H1 (cell line): ENCODE measurements at places on chromosomes 16 and 17.

DNA sequence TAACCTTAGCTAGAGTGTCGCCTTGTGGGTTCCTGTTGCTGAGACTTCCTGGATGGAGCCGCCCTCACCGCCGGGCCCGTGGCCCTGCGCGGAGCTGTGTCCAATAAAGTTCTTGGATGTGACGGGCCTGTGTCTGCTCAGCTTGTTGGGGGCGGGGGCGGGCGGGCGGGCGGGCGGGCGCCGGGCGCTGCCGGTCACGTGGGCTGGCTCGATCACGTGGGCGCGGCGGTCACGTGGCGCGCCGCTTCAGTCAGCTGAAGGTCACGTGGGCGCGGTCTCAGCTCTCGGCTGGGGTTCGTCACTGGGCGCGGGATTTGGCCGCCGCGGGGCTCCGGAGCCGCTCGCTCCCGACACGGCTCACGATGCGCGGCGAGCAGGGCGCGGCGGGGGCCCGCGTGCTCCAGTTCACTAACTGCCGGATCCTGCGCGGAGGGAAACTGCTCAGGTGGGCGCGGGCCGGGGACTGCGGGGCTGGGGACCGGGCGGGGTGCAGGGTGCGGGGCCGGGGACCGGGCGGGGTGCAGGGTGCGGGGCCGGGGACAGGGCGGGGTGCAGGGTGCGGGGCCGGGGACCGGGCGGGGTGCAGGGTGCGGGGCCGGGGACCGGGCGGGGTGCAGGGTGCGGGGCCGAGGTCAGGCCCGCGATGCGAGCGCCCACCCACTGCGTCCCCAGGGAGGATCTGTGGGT lies at the start of gene AMDHD2:
Gene AMDHD2, plus strand, starts transcription at position 275 of the 687 bp plus-strand sequence. Its CDS starts 88 bp downstream, at position 363.
- no peak within 1 kb of the TSS for H3K27ac ChIP-seq
- DNase-seq = no peak
- H3K4me1 ChIP-seq = no peaks in the 10 kb centered on the region
- H3K36me3 ChIP-seq = peaks cover 6% of the 10 kb centered on the region; the same call in 1 of the 2 replicates
- H3K27me3 ChIP-seq = no peaks in the 10 kb centered on the region

- H3K27me3 ChIP-seq = no peaks in the 10 kb centered on the region
- no peak for DNase-seq
- H3K36me3 ChIP-seq = no peaks in the 10 kb centered on the region
- no peak overlapping the region for H3K27ac ChIP-seq
- no peak overlapping the region for H3K4me3 ChIP-seq
- peaks cover 4% of the 10 kb centered on the region; the same call in 1 of the 2 replicates for H3K4me1 ChIP-seq
These were observed 10.3 kb downstream of the NSMCE1 start for GRCh38 chr16:27258241-27258734.

DNA sequence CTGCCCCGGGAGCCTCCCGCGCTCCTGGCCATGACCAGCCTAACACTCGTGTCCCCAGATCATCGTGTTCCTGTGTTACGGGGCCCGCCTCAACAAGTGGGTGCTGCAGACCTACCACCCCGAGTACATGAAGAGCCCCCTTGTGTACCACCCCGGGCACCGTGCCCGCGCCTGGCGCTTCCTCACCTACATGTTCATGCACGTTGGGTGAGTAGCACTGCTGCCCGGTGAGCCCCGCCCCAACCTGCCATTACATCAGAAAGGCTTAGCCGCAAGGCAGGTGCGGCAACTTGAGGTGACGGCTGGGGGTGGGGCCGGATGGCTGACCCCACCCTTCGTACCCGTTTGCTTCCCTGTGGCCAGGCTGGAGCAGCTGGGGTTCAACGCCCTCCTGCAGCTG lies 1.4 kb downstream of the RHBDL1 start:
- H3K27me3 ChIP-seq = no peaks in the 10 kb centered on the region
- peaks cover 34% of the 10 kb centered on the region for H3K4me1 ChIP-seq
- peak; percentile 63 for DNase-seq
- 0 out of 2 replicates have a peak overlapping the region, but pooled peaks have one; percentile 8 for H3K4me3 ChIP-seq
- no peak overlapping the region for H3K27ac ChIP-seq

DNA sequence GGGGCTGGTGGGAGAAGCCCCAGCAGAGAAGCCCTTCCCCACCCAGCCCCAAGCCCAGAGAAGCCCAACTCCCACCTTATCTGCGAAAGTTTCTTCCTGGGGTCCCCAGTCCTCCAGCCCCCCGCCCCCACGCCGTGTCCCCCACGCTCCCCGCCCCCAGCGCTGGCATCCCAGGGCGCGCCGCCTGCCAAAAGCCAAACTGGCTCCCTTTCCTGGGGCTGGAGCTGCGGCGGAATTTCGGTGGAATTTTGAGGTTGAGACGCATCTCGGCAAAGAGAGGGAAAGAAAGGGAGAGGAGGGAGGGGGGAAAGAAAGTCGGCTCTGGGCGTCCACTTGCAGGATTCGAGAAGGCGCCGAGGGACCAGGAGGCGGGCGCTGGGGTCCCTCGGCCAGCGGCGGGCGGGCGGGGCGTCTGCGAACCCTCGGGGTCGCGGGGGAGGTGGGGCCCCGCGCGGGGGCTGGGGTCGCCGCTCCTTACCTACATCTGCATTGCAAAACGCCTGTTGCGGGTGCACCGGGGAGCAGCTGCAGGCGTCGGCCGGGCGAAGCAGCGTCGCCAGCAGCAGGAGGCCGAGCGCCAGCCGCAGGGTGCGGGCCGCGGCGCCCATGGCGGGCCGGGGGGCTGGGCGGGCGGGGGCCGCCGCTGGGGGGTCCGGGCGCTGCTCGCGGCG lies 571 bp downstream of the TIMP2 start:
- no peaks in the 10 kb centered on the region for H3K27me3 ChIP-seq
- no peak overlapping the region for H3K27ac ChIP-seq
- H3K36me3 ChIP-seq = no peaks in the 10 kb centered on the region
- DNase-seq = no peak
- peaks cover 9% of the 10 kb centered on the region for H3K4me1 ChIP-seq
- peak overlapping the region; percentile 60 for H3K4me3 ChIP-seq

GRCh38 chr17:81898885-81899284 lies 3.2 kb upstream of the NPB start:
- DNase-seq = no peak
- H3K4me3 ChIP-seq = no peak overlapping the region
- peaks cover 22% of the 10 kb centered on the region for H3K27me3 ChIP-seq
- peaks cover 8% of the 10 kb centered on the region for H3K4me1 ChIP-seq
- H3K27ac ChIP-seq = no peak overlapping the region
- peaks cover 19% of the 10 kb centered on the region for H3K36me3 ChIP-seq

- no peaks in the 10 kb centered on the region for H3K36me3 ChIP-seq
- H3K27ac ChIP-seq = 0 out of 2 replicates have a peak overlapping the region, but pooled peaks have one; percentile 5
- H3K4me3 ChIP-seq = no peak overlapping the region
- 0 out of 2 replicates have a peak, but pooled peaks cover 2% of the 10 kb centered on the region for H3K4me1 ChIP-seq
- H3K27me3 ChIP-seq = no peaks in the 10 kb centered on the region
These were observed 11.5 kb downstream of the UBE2G1 start for GRCh38 chr17:4354862-4355514.

GRCh38 chr16:84449156-84450140 lies 55.0 kb downstream of the MEAK7 start:
- no peaks in the 10 kb centered on the region for H3K36me3 ChIP-seq
- no peak overlapping the region for H3K27ac ChIP-seq
- no peaks in the 10 kb centered on the region; the same call in 1 of the 2 replicates for H3K4me1 ChIP-seq

GRCh38 chr17:59804901-59805465 lies 87.8 kb downstream of the TUBD1 start:
- no peak overlapping the region for H3K4me3 ChIP-seq
- no peak for DNase-seq
- no peaks in the 10 kb centered on the region for H3K27me3 ChIP-seq
- no peak overlapping the region for H3K27ac ChIP-seq
- H3K4me1 ChIP-seq = no peaks in the 10 kb centered on the region

DNA sequence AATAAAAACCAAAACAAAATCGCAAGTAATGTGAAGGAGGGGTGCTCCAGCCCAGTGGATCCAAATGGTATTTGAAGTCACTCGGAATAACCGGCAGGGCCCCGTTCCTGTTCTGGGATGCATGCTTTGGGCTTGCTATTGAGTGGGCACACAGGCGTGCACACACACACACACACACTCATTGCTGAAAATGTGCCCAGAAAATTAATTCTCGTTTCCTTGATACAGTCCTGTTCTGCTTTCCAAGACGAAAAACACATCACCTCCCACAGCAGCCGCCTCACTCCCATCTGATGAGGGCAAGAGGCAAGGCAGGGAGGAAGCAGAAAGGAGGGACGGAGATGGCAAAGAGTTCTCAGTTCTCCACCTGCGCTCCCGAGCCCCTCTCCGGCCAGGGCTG lies 62.2 kb upstream of the SDK2 start:
- DNase-seq = no peak
- no peaks in the 10 kb centered on the region for H3K36me3 ChIP-seq
- peaks cover 4% of the 10 kb centered on the region for H3K4me1 ChIP-seq
- H3K27ac ChIP-seq = no peak overlapping the region
- H3K27me3 ChIP-seq = no peaks in the 10 kb centered on the region
- H3K4me3 ChIP-seq = no peak overlapping the region

DNA sequence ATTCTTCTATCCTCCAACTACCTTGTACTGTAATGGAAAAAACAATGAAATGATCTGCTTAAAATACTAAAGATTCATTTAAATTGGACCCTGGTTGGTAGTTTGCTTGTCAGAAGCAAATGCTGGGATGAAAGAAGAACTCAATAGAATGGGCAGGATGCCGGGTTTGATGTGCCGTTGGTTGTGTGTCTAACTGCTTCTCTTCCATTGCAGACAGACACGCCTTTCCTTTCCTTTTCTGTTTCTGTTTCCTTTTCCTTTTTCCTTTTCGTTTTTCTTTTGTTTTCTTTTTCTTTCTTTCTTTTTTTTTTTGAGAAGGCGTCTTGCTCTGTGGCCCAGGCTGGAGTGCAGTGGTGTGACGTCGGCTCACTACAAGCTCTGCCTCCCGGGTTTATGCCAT lies 64.6 kb downstream of the PLCG2 start:
- DNase-seq = no peak
- 0 out of 2 replicates have a peak, but pooled peaks cover 5% of the 10 kb centered on the region for H3K4me1 ChIP-seq
- H3K27me3 ChIP-seq = no peaks in the 10 kb centered on the region

DNA sequence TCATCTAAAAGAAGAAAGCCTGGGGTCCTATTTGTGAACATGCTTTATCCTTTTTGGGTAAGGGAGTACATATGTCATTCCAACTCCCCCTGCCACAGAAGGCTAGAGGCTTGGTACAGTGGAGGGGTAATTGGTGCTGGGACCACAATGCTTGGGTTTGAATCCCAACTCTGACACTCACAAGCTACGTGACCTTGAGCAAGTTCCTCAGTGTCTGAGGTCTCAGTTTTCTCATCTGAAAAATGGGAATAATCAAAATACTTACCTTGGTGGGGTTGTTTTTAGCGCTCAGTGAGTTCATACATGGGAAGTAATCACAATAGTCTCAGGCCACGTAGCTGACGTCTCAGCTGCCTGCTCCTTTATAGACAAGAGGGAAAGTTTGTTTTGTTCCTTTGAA lies 150.8 kb downstream of the CPPED1 start:
- no peak overlapping the region for H3K27ac ChIP-seq
- no peaks in the 10 kb centered on the region for H3K36me3 ChIP-seq
- no peaks in the 10 kb centered on the region for H3K4me1 ChIP-seq
- H3K27me3 ChIP-seq = no peaks in the 10 kb centered on the region

DNA sequence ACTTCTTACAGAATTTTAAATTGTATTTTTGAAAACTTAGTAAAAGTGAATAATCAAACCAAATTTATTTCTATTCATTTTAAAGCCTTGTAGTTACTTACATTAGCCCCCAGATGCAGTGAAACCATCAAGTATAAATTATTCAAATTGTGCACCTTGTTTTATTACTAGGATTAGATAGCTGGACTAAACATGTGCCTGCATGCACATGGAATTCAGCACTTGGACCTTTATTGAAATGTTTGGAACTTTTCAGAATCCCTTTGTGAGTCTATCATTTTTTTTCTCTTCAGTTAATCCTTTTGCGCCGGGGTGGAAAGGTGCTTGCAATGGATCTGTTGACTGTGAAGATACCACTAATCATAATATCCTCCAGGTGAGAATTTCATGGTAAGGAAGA lies 4.7 kb downstream of the ZPBP2 start:
- no peaks in the 10 kb centered on the region for H3K4me1 ChIP-seq
- no peak overlapping the region for H3K27ac ChIP-seq
- no peak overlapping the region for H3K4me3 ChIP-seq

- no peak overlapping the region for H3K27ac ChIP-seq
- no peaks in the 10 kb centered on the region for H3K27me3 ChIP-seq
- no peak overlapping the region for H3K4me3 ChIP-seq
- no peaks in the 10 kb centered on the region for H3K4me1 ChIP-seq
- DNase-seq = no peak
- peaks cover 23% of the 10 kb centered on the region for H3K36me3 ChIP-seq
These were observed 6.2 kb upstream of the TMEM235 start for GRCh38 chr17:78225088-78225865.

DNA sequence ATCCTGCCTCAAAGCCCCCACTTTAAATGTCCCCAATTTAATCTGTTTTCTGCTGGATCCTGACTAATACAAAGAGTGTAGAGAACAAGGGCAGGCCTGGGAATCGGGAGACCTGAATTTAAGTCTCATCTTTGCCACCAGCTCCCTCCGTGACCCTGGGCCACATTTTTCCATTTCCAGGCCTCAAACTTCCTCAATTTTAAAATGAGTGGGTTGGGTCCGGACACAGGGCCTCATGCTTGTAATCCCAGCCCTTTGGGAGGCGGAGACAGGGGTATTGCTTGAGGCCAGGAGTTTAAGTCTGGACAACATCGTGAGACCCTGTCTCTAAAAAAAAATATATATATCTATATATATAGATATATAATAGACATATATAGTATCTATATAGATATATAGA lies 61.4 kb downstream of the SRL start:
- no peak overlapping the region for H3K27ac ChIP-seq
- DNase-seq = no peak
- no peaks in the 10 kb centered on the region for H3K27me3 ChIP-seq
- no peak overlapping the region for H3K4me3 ChIP-seq

DNA sequence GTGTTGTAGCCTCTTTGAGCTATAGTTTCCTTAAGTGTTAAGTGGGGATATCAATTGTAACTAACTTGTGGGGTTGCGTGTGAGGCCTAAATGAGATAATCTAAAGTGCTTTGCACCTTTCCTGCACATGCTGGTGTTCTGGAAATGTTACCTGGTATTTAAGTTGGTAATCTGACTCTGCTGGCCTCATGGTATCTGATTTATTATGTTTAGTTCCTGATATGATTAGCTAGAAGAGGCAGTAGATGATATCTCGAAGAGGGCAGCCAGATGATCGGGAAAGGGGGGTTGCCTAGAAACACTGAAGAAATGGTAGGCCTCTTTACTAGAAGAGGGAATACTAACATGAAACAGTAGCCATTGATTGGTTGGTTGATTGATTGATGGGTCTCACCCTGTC lies 65.4 kb upstream of the CLEC18A start:
- no peak for DNase-seq
- no peaks in the 10 kb centered on the region for H3K27me3 ChIP-seq
- no peak overlapping the region for H3K27ac ChIP-seq

GRCh38 chr17:29019475-29020181 lies 13.8 kb upstream of the SEZ6 start:
- H3K36me3 ChIP-seq = no peaks in the 10 kb centered on the region
- no peak for DNase-seq
- peaks cover 20% of the 10 kb centered on the region for H3K4me1 ChIP-seq

DNA sequence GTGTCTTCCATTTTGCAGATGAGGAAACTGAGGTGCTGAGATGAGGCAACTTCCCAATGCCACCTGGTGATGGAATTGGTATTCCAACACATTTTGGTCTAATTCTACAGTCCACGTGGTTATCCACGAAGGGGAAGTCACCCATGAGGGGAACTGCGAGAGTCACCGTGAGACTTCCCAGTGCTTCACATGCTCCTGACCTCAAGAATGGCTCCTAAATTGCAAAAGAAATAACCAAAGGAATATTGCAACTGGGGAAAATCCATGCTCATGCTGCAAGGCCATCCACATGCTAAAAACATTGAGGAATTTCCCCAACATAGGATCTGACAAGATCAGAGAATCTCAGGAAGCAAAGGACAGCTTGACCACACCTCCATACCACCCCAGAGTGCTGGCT lies 153.9 kb downstream of the HS3ST3B1 start:
- no peaks in the 10 kb centered on the region; the same call in 1 of the 2 replicates for H3K4me1 ChIP-seq
- no peak for DNase-seq
- no peaks in the 10 kb centered on the region for H3K36me3 ChIP-seq
- no peak overlapping the region for H3K4me3 ChIP-seq
- H3K27ac ChIP-seq = no peak overlapping the region
